ENCODE measurements at places on chromosomes 1 and 21.

DNA sequence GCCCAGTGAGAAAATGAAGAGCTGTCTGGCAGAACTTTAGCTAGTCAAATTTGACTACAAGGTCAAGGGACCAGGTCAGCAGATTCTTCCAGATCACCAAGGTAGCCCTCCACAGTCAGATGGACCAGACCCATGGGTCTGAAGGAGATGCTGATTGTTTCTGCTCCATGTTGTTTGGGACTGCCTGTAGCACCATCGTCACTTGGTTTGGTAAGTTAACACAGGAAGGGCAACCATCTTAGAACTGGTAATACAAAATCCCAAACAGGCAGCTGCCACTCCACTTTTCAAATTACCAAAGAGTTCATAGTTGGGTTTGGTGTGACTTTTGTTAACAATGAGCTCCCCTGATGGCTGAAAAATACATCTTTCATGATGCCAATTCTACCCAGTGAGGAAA lies 9.0 kb downstream of the ITPKB start:
- DNase-seq = peak; percentile 59
- peaks cover 69% of the 10 kb centered on the region for H3K4me1 ChIP-seq
- H3K27me3 ChIP-seq = no peaks in the 10 kb centered on the region
- peak overlapping the region; percentile 35 for H3K27ac ChIP-seq
- H3K4me3 ChIP-seq = no peak overlapping the region

DNA sequence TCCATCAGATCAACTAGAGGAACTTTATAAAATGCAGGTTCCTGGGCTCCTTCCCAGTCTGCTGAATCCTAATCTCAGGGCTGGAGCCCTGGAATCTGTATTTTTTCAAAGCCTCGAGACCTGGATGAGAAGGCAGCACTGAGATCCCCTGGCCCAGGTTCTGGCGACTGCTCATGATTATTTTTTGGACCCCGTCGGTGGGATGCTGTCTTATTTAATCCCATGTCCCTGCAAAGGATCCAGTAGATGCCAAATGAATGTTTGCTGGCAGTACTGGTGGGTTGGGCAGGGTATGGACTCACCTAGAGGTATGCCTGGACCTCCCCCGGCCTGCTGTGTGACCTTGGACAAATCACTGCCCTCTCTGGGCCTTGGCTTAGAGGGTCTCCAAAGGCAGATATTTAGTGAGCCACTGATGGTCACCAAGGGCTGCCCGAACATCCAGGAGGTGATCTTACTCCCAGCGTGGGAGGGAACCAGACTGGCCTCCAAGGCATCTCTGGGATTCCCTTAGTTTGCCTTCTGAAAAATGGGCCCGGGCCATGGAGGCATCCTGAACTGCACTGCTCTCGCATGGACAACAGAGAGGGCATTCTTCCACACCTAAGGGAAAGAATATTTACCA lies 91.6 kb upstream of the RUNX3 start:
- peak overlapping the region; percentile 100 for H3K27ac ChIP-seq
- no peak overlapping the region for H3K4me3 ChIP-seq
- H3K4me1 ChIP-seq = peaks cover 99% of the 10 kb centered on the region
- DNase-seq = no peak
- no peaks in the 10 kb centered on the region for H3K36me3 ChIP-seq

DNA sequence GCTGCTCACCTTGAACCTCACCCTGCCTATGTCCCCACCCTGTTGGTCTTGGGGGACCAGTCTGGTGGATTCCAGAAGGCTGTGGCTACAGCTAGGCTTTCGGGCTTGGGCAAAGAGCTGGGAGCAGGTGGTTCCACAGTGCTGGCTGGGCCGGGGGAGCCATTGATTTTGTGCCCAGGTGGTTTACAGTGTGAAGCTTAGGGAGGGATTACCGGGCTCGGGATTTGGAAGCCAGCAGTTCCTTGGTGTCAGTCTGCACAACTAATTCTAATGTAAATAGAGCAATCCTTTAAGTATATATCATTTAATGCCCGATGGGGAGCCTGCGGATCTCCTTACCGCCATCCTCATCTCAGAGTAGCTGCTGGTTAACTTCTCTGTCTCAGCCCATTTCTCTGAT lies 38.2 kb downstream of the PRDM16 start:
- no peak overlapping the region for H3K4me3 ChIP-seq
- no peak overlapping the region for H3K27ac ChIP-seq
- no peaks in the 10 kb centered on the region for H3K27me3 ChIP-seq
- H3K36me3 ChIP-seq = no peaks in the 10 kb centered on the region
- no peak for DNase-seq

- no peaks in the 10 kb centered on the region for H3K4me1 ChIP-seq
- no peak overlapping the region for H3K4me3 ChIP-seq
- no peaks in the 10 kb centered on the region for H3K36me3 ChIP-seq
Measured at GRCh38 chr1:192831706-192832355, 23.0 kb downstream of the RGS2 start.

DNA sequence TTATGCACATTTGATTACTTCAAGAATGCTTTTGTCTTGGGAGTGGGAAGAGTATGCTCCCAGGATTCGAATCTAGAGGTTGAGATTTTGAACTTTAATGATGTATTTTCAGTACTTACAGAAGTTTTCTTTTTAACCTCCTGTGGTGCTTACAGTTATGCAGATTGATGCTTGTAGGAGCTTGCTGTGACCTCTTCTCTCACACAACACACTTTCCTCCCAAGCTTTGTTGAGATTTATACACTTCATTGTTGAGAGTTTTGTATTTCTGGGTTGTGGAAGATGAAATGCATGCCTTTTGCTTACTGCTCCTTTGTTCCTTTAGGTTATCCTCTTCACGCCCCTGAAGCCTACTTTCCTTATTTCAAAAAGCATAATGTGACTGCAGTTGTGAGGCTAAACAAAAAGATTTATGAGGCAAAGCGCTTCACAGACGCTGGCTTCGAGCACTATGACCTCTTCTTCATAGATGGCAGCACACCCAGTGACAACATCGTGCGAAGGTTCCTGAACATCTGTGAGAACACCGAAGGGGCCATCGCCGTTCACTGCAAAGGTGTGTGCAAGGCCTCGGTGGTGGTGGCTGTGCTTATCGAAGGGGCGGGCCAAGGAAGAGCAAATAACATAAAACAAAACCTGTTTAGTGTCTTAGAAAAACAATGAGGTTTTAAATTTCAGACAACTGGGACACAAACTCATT lies 75.5 kb upstream of the GPR88 start:
- DNase-seq = no peak
- peaks cover 7% of the 10 kb centered on the region for H3K4me1 ChIP-seq
- peaks cover 18% of the 10 kb centered on the region for H3K36me3 ChIP-seq
- H3K4me3 ChIP-seq = no peak overlapping the region
- no peak overlapping the region for H3K27ac ChIP-seq

DNA sequence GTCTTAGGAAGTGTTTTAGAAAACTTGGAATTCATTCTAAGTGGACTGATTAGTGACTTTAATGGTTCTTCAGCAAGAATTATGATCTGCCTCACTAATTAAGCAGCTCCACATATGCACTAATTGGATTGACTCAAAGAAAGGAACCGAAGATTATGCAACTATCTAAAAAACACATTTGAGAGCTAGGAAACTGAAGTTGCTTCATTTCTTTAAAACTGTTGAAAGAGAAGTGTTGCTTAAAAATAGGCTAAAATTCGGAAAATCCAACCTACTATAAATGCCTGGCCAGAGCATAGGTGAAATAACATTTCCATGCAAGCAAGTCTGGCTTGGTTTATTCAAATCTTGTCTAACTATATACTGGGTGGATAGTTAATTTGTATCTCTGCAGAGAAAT lies 502.9 kb upstream of the ZRANB2 start:
- no peak for DNase-seq
- no peaks in the 10 kb centered on the region for H3K4me1 ChIP-seq
- H3K36me3 ChIP-seq = no peaks in the 10 kb centered on the region
- no peak overlapping the region for H3K4me3 ChIP-seq
- H3K27ac ChIP-seq = no peak overlapping the region
- no peaks in the 10 kb centered on the region for H3K27me3 ChIP-seq

- no peaks in the 10 kb centered on the region for H3K36me3 ChIP-seq
- no peak overlapping the region for H3K27ac ChIP-seq
- no peak overlapping the region for H3K4me3 ChIP-seq
- no peaks in the 10 kb centered on the region for H3K27me3 ChIP-seq
Measured at GRCh38 chr1:76281306-76281705, 206.8 kb downstream of the ST6GALNAC3 start.

DNA sequence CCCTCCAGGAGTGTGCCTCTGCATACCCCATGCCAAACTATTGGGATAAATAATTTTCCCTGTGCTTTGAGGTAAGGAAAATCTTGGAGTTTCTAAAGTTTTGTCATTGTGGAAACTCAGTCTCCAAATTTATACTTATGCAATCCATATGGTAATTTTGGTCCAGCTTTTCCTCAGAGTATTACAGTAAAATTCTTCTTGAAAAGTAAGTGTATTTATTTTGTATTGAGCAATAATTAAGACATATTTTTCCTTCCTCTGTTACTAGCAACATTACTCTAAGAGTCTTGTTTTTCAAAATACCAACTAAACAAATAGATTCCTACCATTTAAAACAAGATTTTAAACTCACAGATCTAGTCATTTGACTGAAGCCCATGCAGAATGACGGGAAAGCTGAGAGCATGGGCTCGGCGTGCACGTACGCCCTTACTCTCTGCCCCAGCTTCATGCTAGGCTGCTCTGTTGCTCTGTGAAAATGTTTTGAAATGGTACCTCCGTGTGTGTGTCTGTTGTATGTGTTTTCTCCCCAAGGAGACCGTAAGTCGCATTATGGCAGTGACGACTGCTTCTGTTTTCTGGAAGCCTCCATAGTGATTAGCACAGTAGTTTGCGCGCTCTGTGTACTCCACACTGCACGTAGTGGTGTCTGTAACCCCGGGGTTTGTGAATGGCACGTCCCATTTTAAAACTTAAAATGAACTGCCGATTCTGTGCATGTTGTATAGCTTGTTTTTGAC lies 165.3 kb downstream of the SDCCAG8 start:
- no peak overlapping the region for H3K4me3 ChIP-seq
- H3K36me3 ChIP-seq = no peaks in the 10 kb centered on the region
- H3K27ac ChIP-seq = no peak overlapping the region

- no peak for DNase-seq
- no peaks in the 10 kb centered on the region for H3K4me1 ChIP-seq
Measured at GRCh38 chr1:56627636-56628039, 17.5 kb upstream of the PRKAA2 start.

DNA sequence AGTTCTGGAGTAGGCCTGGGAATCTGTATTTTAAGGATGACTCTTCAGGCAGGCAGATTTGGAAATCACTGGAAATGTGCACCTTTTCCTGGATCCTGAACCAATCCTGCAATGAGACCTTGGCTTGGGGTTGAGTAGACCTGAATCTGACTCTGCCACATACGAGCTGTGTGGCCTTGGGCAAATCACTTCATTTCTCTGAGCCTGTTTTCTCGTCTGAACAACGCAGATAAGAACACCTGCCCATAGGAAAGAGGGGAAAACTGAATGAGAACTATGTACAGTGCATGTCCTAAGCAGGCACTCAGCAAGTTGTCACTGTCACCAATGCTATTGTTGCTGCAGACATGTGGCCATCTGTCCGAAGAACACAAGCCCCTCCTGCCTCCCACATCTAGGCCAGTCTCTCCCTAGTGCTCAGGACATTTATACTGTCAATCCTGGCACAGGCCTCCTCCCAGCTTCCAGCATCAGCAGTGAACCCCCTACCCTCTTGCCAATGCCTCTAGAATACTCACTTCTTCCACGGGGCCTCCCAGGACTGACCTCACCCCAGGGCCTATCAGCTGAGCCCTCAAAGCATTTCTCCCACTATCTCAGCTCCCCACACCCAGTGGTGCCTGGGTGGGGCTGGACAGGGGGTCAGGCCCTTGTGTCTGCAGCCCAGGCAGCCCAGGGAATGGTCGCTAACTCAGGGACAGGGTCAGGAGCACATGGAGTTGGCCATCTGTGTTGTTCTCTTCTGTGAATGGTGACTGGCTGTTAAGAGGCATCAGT lies 88.8 kb upstream of the ZBTB40 start:
- no peaks in the 10 kb centered on the region for H3K27me3 ChIP-seq
- H3K4me1 ChIP-seq = no peaks in the 10 kb centered on the region
- no peak overlapping the region for H3K27ac ChIP-seq
- no peak overlapping the region for H3K4me3 ChIP-seq
- no peak for DNase-seq
- no peaks in the 10 kb centered on the region for H3K36me3 ChIP-seq

DNA sequence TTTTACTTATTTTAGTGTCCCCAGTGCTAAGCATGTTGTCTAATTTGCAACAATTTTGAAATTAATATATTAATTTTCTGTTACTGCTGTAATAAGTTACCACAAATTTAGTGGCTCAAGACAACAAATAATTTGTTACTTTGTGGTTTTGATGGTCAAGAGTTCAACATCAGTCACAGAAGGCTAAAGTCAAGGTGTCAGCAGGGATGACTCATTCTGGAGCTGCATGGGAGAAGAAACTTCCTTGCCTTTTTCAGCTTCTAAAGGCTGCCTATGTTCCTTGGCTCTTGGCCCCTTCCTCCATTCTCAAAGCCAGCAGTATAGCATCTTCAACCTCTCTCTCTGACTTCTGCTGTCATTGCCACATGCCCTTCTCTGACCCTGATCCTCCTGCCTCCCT lies 271.8 kb downstream of the HLX start:
- no peaks in the 10 kb centered on the region for H3K27me3 ChIP-seq
- no peaks in the 10 kb centered on the region for H3K36me3 ChIP-seq
- DNase-seq = no peak
- H3K27ac ChIP-seq = no peak overlapping the region
- H3K4me3 ChIP-seq = no peak overlapping the region

DNA sequence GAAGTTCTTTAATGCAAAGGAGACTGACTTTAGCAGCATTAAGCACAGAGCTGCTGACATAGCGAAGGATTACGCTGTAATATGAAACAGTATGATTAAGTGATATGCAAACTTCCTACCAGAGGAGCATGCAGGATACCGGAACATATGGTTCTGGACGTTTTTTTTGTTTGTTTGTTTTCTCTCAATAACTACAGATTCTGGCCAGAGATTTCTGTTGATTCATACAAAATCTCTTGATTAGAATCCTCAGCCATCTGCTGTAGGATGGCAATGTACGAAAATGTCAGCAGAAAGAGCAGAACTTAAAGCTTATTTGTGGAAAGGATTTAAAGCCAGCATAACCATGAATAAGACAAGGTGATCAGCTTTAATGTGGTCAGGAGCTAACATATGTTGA lies 970.7 kb downstream of the KCNT2 start:
- H3K4me3 ChIP-seq = no peak overlapping the region
- H3K27me3 ChIP-seq = no peaks in the 10 kb centered on the region
- DNase-seq = no peak
- no peaks in the 10 kb centered on the region for H3K36me3 ChIP-seq
- H3K27ac ChIP-seq = no peak overlapping the region

DNA sequence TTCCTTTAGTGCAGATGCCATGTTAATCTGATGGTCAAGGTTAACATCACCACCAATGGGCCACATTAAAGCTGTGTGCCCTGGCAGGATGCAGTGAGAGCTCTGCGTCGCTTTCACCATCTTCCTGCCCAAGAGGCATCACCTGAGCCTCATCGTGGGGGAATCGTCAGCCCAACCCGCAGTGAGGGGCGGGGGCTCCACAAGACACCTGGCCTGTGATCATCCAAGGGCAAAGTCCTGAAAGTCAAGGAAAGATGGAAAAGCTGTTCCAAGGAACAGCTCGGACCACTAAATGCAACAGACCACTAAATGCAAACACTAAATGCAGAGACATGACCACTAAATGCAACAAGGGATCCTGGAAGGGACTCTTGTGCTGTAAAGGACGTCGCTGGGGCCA lies 49.9 kb downstream of the WDR4 start:
- peaks cover 30% of the 10 kb centered on the region for H3K4me1 ChIP-seq
- peaks cover 13% of the 10 kb centered on the region for H3K27me3 ChIP-seq
- DNase-seq = no peak
- H3K4me3 ChIP-seq = no peak overlapping the region
- no peak overlapping the region for H3K27ac ChIP-seq

Measured in natural killer cell (primary cell).